ENCODE measurements at places on chromosomes 4 and X.

DNA sequence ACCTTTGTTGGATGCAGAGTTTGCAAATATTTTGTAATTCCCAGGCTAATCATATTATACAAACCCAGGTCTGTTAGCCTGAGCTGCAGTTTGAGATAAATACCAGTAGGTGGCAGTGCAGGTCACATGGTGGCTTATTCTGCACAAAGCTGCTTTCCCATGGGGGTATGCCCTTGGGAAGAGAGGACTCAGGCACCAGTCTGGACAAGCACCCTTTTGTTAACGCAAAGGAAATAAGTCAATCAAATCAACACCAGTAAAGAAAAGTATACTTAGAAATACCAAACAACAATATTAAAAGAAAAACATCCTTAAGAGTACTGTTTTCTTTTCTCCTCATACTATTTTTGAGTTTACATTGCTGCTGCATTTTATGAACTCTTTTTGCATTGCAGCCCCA is 389.0 kb upstream of the ZFP42 start:
- DNase-seq: peak; percentile 46

DNA sequence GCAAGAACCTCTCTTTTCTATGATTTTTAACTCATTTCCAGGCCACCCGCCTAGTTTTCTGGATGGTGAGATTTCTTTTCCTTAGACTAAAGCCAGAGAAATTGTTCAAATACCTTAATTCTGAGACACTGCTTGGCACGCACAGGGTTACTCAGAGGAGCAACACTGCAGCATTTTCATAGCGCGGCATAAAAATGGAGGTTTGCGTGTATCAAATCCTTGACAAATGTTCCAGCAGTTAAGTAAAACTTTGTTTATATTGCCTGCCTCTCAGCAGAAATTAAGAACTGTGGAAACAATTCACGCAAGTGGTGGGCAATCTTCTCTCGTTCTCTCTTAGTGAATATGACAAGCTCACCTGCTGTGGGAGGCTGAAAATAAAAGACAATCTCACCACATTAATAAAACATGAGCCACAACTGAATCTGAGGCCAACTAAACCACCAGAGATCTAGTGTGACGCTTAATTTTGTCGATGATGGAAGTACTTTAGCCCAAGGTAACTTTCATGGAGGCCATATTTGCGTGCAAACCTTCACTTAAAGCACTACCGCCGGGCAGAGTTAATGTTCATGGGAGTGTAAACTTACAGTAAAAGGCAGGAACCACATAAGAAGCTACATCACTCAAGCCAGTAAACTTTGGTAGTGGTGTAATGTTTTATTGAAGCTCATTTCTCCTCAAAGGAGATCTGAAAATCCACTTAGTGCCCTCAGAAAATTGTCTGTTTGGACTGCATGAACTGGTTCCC is 894.8 kb upstream of the EPHA5 start:
- DNase-seq: no peak

GRCh38 chr4:28177641-28178040 is 1317.0 kb downstream of the STIM2 start:
- no peak for DNase-seq

DNA sequence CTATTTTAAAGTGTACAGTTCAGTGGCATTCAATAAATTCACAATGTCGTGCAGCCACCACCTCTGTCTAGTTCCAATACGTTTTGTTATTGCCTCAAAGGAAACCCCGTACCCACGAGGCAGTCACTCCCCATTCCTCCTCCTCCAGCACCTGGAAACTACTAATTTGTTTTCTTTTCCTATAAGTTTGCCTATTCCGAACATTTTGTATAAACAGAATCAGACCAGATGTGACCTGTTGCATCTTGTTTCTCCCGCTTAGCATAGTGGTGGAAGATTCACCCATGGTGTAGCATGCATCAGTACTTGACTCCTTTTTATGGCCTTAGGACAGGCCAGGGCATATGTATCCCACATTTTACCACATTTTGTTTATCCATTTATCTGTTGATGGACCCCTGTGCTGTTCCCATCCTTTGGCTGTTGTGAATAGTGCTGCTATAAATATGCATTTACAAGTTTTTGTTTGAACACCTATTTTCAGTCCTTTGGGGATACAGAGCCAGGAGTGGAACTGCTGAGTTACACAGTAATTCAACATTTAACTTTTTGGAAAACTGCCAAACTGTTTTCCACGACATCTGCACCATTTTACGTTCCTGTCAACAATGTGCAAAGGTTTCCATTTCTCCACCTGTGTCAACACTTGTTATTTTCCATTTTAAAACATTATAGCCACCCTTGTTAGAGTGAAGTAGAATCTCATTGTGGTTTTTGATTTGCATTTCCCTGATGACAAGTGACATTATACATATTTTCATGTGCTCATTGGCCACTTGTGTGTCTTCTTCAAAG is 57.8 kb upstream of the STX18 start:
- peak; percentile 78 for DNase-seq

DNA sequence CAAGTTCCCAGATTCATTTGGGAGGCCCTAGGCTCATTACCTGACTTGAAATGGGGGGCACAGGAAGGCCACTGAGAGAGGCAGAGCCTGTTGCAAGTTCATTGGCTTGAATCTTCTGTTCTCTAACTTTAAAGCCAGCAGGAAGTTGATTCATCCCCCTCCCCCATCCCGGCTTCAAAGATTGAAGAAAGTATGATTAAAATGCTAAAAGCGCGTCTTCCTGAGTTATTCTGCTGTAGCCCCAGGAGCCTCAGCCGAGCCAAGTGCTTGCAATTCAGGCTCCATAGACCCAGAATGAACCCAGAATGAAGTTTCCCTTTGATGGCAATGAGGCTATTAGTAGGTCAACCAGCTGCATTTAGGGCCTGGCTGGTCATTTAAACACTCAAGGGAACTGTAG is 14.7 kb downstream of the CHST7 start:
- DNase-seq: no peak

- no peak for DNase-seq
Measured at GRCh38 chrX:13090027-13090338, 45.6 kb upstream of the FAM9C start.

DNA sequence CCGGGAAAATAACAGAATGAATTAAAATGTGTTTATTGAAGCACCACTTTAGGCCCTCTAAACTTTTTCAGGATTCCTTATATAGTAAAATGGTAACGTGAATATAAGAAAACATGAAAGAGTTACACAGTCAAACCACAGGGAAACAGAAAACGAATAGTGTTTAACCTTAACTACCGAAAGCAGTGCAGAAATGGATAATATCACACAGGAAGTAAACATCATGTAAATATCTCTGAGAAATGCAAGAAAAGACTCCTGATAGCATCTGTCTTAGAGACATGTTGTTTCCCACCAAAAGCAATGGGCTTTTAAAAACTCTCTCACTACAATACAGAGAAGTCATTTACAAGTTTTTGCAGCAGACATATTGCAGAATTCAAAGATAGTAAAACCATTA is 323.9 kb upstream of the CXXC4 start:
- DNase-seq: no peak

DNA sequence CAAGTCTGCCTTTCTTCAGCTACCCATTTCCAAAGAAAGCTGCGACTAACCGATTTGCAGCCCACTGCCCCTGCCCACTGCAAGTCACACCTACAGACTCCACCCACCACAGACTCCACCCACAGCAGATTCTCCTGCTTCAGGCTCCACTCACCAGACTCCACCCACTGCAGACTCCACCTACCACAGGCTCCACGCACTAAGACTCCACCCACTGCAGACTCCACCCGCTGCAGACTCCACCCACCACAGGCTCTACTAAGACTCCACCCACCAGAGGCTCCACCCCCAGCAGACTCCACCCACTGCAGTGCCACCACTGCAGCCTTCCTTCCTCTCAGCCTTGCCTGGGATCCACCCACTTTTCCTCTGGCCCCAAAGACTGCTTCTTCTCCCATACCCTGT is 41.3 kb downstream of the ABLIM2 start:
- no peak for DNase-seq

DNA sequence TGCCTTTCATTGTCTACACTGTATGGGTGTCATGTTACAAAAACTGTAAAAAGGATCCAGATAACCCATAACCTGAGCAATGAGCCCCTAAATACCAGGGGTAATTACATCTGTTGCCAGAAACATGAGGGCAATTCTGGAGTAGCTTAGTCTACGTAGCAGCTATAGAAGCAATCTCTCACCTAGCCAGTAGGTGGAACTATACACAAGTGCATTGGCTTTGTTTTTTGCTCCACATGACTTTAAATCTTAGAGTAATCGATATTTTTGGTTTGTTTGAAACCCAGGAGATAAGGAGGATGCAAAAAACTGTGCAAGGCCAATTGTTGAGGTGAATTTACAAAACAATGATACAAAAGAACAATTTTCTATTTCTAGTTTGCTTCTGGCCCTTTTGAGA is 57.5 kb downstream of the GPR82 start:
- no peak for DNase-seq

DNA sequence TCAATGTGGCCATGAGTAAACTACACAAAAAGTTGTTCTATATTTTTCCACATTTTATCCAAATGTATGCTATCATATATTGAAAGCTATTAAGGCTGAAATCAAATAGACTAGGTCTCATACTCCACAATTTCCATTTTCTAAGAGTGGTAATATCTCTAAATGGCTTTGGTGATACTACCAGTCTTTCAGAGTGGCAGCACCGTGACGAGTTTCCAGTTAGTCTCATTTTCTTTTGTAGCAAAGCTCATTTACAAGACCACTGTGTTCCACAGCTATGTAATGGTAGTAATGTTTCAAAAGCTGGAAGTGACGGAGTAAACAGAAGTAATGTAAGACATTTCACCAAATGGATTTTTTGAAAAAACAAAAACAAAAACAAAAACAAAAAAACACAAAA is 228.2 kb downstream of the PPP3CA start:
- no peak for DNase-seq

GRCh38 chrX:2974961-2975360 is 31.4 kb upstream of the ARSH start:
- DNase-seq: no peak

- no peak for DNase-seq
Measured at GRCh38 chr4:110287130-110287529, 88.7 kb upstream of the ELOVL6 start.

DNA sequence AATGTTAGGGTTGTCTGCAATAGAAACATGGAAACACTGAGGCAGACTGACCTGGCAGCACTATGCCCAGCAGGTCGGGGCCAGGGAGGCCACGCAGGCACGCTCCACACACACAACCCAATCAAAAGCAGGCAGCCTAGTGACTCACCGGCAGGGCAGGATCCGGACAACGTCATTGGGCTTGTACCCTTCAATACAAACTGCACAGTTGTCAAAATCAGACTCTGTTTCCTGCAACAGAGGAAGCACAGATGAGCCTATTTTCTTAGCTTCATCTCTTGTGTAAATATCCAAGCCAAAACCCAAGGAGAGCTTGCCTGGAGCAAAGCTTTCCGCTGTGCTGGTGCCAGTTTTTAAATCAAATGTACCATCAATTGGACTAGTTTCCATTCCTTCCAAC is 185.8 kb downstream of the RNF150 start:
- DNase-seq: no peak

DNA sequence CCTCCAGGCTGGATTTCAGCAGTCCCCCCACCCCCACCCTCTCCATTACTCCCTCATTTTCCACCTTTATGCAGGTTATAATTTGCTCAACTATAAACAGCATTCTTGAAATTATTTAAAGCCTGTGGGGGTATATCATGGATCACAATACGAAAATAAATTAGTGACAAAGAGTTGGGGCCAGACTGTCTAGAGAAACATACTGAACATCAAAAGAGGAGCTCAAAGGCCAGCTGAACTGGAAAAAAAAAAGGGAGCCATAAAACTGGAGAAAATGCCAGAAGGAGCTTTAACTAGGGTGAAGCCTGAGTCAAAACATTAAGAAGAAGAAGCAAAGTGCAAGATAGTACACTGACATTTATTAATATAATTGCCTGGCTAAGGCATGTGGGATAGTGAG is 137.8 kb downstream of the ANTXR2 start:
- DNase-seq: no peak

- DNase-seq: no peak
Measured at GRCh38 chr4:169054879-169055278, 44.8 kb upstream of the CBR4 start.

DNA sequence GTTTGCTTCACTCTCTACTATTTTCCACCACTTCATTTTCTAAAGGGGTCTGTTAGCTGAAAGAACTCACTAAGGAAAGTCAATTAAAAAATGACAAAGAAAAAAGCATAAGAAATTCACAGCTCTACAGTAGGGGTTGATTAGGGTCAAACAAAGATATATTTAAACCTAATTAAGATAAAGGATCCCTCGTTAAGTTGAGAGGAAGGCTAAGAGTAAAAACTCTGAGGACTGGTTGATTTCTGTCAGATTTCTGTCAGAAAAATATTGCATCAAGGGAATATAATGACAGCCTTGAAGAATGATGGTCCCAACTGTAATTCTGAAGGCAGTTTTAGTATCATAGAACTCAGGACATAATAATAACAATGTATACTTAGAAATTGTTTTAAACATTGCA is 218.0 kb downstream of the QDPR start:
- no peak for DNase-seq

GRCh38 chr4:186900232-186900900 is 176.7 kb upstream of the FAT1 start:
- no peak for DNase-seq

DNA sequence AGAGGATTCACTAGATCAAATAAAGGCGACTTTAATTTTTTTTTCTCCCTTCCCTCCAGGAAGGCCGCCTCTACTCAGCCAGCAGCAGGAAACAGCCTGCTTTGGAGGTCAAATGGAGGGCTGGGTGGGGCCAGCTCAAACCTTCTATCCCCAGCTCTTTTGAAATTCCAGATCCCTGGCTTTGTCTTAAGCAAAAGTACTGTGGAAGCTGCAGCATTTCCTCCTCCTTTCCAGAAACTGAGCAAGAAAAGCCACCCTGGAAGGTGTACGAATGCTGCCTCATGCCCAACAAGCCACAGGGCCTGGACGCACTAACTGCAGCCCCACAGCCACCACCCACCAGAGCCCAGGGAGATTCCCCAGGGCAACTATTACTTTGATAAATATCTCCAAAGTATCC is 55.1 kb upstream of the ZCCHC13 start:
- no peak for DNase-seq

DNA sequence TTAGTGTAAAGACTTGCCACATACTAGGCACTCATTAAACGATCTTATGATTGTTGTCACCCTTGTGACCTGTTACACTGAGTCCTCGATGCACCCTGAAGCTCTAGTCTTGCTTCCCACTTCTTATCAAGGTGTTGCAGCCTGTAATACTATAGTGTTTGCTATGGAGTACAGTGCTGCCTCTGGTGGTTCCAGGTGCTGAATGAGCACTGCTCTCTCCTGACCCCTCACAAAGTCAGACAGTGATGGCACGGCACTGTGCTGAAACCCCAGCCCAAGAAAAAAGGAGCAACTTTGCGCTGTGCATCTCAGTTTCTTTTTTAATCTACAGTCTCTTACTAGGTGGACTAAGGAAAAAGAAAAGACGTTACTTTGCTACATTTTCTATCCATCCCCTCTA is 106.3 kb downstream of the GC start:
- no peak for DNase-seq

DNA sequence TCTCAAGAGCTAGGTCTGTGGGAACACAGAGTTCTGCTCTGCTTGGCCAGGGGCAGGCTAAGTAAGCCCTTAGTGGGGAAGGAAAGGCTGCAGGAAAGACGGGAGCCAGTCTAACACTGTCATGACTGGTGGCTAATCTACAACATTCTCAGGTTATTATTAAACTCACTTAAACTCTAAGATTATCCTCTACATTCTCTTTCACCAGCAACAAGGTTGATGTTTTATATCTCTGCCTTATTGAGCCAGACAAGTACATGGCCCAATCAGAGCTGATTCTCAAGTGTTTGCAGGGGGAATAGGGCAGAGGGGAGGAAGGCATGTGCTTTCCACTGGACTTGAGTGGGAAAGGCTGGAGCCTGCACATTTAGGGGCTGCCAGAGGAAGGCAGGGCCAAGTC is 50.9 kb upstream of the FAM241A start:
- DNase-seq: no peak
